ENCODE measurements at places on chromosomes 3 and 15.

GRCh38 chr3:182609575-182610156 lies 183.6 kb upstream of the ATP11B start:
- no peak for DNase-seq

DNA sequence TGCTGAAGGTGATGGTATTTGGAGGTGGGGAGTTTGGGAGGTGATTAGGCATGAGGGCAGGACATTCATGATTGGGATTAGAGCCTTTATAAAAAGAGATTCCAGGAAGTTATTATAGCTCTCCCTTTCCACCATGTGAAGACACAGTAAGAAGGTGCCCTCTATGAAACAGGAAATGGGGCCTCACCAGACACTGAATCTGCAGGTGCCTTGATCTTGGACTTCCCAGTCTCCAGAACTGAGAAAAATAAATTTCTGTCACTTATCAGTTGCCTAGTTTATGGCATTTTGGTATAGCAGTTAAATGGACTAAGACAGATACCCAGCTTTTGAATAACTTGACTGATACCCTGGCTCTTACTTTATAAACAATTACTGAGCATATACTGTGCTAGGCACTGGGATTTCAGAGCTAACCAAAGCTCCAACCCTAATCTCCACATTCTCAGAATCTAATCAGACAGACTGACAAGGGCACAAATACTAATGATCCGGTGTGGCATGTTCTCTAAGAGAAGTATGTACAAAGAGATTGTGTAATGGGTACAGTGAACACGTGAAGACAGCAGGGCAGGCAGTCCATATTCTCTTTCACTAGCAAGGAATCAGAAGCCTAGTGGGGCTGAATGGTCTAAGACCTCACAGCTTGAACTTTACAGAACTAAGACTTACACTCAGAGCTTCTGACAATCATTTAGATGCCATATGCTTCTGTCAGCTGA lies 343.1 kb downstream of the WDR72 start:
- DNase-seq: no peak

- no peak for DNase-seq
These were observed 134.2 kb upstream of the SATB1 start for GRCh38 chr3:18559331-18559842.

DNA sequence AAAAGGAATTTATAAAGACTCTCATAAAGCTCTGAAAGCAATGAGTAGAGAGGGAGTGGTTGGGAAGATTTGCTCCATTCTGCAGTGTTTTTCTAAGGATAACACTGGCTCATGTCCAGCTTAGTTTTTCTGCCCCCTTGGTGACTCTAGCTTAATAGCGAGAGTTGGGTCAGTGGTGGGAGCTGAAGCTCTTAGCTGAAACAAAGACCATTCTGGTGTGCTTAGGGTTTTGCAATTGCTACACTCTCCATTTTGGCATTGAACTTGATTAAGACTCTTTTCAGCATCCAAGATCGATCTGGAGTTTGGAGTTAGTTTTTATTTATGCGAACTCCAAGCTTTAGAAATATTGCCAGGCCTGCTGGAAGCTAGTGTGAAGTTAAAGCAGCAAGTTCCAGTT lies 98.0 kb downstream of the ATG7 start:
- no peak for DNase-seq

DNA sequence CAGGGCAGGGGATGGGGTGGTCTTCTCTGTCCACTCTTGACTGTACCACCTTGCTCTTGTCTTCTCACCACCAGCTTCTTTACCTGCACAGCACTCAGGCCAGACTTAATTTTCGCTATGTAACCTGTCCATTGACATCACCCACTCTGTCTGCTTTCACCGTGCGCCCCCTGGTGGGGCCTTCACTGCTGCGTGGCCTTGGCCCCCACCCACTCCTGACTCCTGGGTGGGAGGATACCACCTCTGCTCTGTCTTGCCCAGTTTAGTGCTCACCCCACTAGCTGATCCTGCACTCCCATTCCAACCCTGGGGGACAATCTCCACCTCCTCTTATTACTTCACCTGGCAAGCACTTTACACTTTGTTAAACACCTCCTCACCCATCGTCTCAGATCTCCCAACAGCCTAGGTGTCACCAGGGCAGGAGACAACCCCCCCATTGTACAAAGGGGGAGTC lies 17.7 kb downstream of the PTH1R start:
- peak; percentile 58 for DNase-seq

DNA sequence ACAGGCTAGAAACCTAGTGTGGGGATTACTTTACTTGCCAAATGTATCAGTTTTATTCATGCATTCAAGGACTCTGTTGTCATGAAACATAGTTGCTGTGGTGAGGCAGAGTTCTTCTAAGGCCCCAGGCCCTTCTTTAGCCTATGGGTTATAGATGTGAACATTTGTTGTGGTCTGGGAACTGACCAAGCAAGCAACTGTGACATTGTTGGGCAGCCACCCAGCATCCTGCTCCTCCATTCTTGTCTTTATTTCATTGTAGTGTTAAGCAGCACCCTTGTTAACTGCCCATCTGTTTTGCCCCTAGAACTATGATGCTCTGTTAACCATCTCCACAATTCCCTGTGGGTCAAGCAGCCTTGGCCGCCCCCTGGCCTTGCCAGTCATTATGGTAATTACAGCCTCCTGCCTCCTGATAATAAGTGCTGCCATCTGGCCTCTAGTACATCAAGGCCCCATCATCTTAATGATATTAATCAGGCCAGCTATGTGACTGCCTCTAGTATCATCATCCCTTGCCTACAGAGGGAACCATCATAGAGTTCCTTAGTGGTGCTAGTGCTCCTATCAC lies 12.2 kb upstream of the IFT57 start:
- DNase-seq: no peak

Measured in stimulated activated CD8-positive, alpha-beta memory T cell treated with anti-CD3 and anti-CD28 coated beads, Interleukin-4, amount 100 ng/mL, for 4 hours (primary cell).